ENCODE measurements at places on chromosomes 4 and X. TPM values are rescaled to one million over a fixed set of nuclear protein-coding genes. Genes with fewer than 3 reads are reported as not detected.

DNA sequence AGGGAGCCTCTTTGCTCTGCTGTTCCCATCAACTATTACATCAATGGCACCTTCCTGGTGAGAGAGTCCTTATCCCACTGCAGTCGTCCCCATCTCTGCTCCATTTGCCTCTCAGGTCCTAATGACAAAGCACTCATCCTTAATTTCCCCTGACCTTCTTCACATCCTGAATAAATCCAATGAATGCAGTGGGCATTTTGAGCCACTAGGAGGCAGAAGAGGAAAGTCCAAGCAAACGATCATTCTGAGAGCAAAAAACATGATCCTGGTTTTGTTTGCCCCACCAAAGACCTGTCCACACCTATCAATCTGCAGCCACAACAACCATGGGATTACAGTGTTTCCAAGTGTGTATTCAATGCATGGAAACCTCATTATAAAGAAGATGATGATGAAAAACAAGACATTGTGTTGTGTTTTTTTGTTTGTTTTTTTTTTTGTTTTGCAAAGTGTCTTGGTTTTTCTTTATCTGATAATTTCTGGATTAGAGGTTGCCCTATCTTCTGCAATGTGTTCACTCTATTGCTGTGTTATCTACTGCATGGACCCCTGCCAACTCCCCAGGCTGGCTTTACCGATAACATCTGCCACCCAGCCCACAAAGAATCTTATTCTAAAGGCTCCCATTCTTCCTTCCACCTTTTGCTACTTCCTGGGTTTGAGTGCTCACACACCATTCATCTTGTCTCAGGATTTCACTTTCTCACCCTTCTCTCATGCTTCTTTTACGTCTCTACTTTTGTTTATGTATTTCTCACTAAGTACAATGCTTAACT, 207.2 kb downstream of the NLGN4X start:
- DNase-seq: peak; percentile 46

Gene FRG2
- total RNA-seq: not detected

Gene ODAPH
- 0.36 TPM for total RNA-seq

- no peak for DNase-seq
These were observed 117.3 kb upstream of the NOCT start for GRCh38 chr4:138898282-138898681.

Gene MAGEA4
- not detected for total RNA-seq

Gene MTCP1
- 20.3 TPM for total RNA-seq

GRCh38 chrX:24243188-24243587, 70.7 kb downstream of the SUPT20HL2 start:
- DNase-seq: no peak

Gene VEGFD
- not detected for total RNA-seq

- no peak for DNase-seq
These were observed 3.8 kb downstream of the SLITRK2 start for GRCh38 chrX:145821291-145821897.

DNA sequence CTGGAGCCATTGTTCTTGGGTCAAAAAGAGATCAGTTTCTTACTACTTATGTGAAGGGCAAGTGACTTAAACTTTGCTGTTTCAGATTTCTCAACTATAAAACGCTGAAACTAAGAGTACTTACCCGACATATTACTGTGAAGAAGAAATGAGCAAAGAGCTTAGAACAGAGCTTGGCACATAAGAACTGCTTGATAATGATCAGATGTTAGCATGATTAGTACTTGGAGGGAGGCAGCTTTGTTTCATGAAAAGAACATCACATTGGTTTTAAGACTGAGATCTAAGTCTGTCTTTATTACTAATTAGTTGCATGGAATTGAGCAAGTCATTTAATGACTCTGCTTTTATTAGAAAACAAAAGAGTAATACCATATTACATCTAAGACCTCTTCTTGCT, 169.1 kb downstream of the ARHGAP24 start:
- no peak for DNase-seq

DNA sequence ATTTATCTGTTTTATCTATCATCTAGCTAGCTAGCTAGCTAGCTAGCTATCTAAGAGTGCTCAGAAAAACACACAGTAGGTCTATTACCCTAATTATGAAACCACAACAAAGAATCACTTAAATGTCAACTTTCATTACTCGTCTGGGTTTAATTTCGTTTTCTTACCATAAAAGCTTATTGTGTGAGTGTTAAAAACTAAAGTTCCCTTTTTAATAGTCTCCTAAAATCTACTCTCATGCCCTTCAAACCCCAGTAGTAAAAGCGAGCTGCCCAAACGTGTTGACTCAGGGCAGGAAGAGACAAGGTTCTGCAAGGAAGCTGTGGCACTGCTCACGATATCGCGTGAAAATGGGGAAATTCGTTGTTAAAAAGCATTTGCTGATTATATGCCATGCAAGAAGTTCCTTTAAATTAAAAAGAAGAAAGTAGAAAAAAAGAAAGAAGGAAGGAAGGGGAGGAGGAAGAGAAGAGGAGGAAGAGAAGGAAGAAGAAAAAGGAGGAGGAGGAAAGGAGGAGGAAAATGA, 595 bp downstream of the MBNL3 start:
- DNase-seq: peak; percentile 66

DNA sequence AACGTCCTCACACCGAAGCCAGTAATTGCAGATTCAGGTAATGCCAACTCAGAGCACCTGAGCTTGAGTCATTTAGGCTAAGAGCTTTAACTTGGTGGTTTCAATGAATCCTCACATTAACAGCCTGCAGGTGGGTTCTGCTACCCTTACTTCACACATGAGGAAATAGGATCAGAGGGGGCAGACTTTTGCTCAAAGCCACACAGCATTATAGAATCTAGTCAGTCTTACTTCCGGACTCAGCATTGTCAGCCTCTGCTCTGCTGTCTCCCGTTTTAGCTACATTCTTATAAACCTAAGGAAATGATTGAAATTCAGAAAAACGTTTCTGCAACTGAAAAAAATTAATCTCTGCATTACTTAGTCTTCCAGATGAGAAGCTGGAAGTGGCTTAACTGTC, 6.0 kb downstream of the C4orf50 start:
- no peak for DNase-seq

DNA sequence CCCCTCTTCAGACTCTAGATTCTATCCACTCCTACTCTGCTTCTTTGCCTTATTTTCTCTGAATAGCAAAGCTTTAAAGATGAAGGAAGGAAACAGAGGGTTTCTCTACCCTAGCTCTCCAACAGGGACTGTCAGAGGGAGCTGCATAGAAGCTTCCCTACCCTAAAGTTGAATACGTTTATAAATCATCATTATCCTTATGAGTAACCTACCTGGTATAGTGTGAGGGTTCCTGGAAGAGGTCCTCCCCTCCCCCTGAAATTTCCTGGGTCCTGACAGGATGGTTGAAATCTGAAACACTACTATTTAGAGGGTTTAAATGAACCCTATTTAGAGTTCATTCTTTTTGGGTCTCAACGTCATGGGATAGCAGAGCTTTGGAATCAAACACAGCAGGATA, 187.0 kb upstream of the RBPJ start:
- DNase-seq: no peak

Gene CCDC158
- not detected for total RNA-seq

Gene CFAP99
- not detected for total RNA-seq

DNA sequence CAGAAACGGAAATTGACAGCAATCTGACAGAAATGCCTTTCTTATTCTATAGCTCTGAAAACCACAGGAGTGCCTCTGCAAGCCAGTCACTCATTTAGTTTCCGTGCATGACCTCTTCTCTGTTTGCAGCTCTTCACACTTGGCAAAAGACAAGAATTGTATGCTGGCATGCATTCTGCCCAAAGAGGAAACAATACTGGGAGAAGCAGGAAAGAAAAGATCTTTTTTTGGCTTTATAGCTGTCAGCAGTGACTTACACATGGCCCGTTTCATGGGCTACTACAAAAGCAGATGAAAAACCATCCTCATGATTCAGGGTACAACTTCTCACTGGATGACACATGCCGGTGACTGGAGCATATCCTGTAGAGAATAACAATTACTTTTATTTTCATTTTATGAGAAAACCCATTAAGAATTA, 249.4 kb downstream of the ADAMTS3 start:
- DNase-seq: no peak

Gene SMIM20
- 14.3 TPM for total RNA-seq

DNA sequence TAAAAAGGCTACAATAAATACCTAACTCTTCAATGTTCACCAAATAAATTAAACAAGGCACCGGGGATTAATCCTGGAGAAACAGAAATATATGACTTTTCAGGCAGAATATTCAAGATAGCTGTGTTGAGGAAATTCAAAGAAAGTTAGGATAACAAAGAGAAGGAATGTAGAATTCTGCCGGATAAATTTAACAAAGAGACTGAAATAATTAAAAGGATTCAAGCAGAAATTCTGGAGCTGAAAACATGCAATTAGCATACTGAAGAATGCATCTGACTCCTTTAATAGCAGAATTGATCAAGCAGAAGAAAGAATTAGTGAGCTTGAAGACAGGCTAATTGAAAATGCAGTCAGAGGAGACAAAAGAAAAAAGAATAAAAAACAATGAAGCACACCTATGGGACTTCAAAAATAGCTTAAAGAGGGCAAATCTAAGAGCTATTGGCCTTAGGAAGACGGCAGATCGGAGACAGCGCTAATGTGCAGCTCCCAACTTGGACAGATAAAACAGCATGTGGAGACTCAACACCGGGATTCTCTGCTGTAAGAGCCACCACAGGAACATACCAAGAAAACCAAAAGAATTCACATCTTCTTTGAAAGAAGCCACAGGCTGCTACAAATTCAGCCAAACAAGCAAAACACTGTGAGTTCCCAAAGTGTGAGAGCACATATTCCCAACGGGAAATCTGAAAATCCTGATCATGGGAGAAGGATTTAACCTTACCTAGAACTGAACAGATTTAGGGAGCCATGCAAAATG, 1290.9 kb downstream of the PCDH18 start:
- DNase-seq: no peak

- DNase-seq: no peak
These were observed 708 bp downstream of the ARAP2 start for GRCh38 chr4:36243355-36244256.

DNA sequence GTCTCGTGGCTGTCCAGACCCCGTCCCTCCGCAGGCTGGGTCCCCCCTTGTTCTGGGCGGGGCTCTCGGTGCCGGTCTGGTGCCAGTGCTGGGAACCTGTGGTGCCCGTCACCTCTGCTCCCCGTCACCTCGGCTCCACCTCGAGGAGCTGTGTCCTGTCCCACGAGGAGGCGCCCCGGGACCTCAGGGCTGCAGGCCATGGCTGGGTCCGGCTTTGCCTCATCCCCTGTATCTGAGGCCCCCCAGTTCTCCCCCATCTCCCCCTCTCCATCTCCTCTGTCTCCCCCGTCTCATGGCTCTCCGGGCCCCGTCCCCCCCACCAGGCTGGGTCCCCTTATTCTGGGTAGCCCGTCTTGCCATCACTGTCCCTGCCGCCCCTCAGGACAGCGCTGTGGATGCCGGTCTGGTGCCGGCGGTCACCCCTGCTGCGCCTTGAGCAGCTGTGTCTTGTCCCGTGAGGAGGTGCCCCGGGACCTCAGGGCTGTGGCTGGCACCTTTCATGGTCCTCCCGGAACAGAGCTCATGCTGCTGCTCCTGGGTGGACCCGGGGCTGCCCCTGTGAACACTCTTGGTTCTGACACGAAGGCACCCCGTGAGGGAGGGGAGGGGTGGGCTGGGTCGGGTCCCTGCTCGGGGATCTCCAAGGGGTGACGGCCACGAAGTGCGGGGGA, 13.4 kb upstream of the GTPBP6 start:
- DNase-seq: no peak

Gene WAS
- 102 TPM for total RNA-seq

DNA sequence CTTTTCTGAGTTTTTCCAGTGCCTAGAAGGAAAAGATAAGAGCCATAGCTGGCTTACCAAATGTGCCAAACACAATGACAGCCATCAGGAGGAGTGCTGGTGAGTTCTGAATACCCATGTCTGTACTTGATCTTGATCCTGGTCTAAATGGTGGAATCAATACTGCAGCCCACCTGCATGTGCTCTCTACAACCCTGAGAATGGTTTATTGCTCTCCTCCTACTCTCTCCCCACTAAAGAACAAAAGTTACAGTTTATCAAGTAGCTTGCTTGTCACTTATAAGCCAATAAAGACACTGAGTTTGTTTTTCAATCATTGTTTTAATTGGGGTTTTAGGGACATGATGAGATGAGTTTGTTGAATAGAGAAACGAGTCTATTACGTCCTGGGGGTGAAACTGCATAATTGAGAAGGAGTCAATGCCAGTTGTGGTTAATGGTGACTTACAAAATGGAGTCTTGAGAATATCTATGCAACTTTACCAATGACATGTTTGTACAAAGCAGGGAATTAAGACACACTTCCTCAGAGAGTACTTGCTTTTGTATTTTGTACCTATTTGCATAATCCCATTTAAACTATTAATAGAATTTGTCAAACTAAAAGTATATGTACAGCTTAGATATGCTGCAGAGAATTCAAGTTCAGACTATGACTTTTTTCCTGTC, 20.8 kb upstream of the CXCL3 start:
- no peak for DNase-seq

- DNase-seq: no peak
These were observed 22.9 kb upstream of the SGMS2 start for GRCh38 chr4:107801766-107802211.

DNA sequence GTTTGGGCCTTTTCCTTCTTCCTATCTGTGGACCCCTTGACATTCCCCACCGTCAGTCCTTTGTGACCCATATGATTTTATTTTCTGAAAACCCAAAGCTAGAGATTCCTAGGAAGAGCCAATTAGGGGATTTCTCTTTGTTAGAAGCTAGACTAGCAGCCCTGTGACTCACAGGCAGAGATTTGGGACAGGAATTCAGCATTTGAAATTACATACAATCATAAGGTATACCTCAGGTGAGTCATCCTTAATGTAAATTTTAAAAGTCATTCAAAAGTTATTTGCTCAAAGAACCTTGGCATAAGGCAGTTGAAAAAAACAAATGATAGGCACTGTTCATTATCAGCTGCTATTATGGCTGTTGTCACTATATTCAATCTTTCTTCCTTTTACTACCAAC, 40.6 kb downstream of the USP26 start:
- no peak for DNase-seq

DNA sequence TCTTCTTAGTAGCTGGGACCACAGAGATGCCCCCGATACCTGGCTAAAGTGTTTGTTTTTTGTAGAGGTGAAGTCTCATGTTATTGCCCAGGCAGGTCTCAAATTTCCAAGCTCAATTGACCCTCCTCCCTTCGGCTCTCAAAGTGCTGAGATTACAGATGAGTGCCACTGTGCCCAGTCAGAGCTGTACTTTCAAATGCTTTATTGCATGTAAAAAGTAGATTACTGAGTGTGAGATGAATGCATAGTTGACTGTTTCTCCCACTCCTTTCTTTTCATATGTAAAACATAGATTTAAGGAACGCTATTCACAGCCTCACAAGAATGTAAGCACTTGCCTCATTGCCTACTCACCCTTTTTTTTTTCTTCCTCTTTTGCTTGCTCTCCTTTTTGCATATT, 984.4 kb upstream of the PABPC4L start:
- no peak for DNase-seq

- no peak for DNase-seq
These were observed 35.5 kb downstream of the DLG3 start for GRCh38 chrX:70479922-70480659.
